ENCODE measurements at places on chromosomes 7 and 10.

DNA sequence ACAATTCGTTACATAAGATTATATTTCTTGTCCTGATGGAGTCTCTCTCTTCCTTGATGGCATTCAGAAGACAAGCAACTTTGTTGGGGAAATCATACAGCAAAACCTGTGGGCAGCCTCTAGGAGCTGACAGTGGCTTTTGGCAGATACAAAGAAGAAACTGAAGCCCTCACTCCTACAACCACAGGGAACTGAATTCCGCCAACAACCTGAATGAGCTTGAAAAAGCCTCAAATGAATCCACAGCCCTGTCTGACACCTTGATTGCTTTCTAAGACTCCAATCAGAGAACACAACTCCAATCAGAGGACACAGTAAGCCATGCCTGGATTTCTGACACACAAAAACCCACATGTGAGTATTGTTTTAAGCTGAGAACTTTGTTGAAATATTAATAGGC, 576.8 kb upstream of the LRRTM3 start:
- no peak for DNase-seq

DNA sequence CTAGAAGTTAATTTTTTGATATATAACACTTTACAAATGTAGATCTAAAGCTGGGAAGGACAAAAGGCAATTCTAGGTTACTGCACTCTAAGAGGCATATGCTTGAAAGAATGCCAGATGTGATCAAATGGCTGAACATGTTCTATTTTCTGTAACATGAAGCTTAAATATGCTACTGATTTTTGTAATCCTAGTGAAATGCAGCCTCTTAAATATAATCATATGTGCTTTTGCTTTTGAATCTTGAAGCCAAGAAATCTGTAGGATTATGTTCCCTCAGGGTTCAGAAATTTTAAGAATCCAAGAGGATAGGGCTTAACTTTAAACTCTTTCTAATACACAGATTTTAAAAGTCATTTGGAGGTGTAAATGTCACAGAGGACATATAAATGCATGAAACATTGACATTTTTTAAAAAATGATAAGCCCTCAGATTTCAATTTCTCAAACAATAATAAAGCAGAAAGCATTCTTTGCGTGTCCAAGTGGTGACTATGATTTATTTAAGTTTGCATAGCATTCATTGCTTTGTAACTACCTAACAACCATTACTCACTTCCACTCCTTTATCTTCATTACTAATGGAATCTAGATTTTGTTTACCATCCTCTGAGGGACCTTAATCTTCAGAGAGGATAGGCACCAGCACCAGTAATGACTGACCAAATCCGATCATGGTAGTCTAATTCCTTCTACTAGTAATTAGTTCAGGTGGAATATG, 170.4 kb downstream of the MAGI2 start:
- no peak for DNase-seq

DNA sequence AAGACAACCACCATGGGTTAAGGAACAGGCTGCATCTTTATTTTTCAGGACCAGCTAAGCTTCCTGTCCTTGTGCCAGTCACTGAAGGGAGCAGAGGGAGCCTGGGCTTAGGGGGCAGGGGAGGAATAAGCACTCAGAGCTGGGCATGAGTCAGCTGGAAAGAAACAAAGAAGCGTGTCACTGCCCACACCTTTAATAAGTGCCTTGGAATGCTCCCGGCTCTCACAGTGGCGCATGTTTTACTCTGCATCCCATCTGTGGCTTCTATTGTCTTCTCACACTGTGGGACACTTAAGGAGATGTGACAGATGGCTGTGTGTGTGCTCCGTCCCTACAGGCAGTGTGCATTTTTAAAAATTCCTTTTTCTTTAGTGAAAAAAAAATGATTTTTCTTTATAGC, 71.7 kb downstream of the MTURN start:
- no peak for DNase-seq

DNA sequence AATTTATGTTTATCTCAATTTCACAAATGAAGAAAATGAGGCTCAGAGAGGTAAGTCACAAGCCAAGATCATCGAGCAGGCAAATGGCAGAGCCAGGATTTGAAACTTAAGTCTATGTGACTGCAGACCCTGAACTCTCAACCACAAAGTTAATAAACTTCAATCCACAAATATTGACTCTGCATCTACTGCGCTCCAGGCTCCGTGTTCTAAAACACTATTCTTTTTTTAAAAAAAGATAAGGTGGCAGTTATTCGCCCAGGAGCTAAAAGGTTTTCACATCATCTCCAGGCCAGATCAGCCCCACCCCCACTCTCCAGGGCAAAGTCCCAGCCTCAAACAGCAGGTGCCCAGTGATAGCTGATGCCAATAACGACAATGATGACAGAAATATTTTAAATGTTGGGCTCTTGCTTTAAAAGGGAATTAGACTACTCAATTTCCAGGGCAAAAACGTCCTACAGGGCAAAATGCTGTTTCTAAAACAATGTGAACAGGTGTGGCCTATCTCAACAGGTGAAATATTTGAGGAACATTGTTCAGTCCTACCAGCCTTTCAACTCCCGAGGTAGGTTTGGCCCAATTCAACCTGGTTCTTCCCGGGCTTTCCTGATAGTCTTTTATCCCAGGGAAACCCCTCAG, 85.2 kb downstream of the SORBS1 start:
- DNase-seq = no peak

DNA sequence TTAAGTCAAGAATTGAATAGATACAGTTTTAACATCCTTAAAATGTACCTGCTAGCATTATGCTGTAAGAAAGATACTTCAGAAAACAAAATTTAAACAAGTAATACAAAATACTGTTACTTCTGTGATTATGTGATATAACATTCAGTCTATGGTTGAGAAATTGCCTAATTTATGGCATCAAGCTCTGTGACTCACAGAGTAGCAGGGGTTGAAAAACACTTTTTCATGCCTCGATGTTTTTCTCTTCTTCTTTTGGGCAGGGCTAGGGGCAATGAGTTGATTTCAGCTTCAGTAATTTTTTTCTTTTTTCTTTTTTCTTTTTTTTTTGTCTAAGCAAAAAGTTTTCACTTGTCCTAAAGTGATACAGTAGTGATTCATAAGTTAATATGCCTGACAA, 209.2 kb downstream of the MBL2 start:
- no peak for DNase-seq

DNA sequence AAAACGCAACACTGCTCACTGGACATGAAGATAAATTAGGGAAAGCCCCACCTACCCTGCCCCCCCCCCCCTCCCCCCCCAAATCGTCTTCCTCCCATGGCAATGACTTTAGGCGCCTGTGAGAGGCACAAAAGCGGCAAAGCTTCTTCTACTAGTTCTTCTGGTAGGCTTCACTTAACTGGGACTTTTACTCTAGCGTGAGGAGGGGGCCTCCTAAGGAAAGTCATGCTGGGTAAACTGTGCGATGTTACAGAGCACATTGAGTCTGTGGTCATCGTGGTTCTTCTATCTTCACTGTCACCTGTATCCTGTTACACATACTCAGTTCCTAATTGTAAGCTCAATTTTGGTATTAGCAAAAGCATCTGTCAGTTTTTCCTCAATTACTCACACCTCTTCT, 25.1 kb downstream of the HSPB1 start:
- no peak for DNase-seq

DNA sequence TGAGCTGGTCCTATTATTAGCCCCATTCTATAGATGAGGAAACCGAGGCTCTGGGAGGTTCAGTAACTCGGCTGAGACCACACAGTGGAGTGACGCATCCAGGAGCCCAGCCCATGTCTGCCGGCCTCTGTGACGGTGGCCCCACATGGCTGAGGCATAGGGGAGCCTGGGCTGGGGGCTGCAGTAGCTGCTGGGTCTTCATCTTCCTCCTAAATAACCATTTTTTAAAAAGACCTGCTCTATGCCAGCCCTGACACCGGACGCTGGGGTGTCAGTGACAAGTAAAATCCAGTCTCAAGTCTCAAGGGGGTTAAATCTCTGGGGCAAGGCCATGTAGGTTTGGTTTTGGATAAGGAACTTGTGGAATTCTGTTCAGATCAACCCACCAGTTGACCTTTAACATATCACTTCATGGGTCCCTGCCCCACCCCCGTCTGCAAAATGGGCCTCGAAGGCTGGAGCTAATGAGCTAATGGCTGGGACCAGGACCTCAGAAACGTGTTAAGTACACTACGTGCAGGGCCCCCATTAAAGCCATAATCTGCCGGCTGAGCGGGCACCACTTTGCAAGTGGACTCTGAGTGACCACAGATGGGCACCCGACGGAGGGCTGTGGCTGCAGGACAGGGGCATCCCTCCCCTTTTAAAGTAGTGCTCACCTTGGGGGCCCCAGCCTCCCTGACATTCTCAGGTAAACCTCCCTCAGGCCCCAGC, 136.5 kb upstream of the UNC5B start:
- no peak for DNase-seq

DNA sequence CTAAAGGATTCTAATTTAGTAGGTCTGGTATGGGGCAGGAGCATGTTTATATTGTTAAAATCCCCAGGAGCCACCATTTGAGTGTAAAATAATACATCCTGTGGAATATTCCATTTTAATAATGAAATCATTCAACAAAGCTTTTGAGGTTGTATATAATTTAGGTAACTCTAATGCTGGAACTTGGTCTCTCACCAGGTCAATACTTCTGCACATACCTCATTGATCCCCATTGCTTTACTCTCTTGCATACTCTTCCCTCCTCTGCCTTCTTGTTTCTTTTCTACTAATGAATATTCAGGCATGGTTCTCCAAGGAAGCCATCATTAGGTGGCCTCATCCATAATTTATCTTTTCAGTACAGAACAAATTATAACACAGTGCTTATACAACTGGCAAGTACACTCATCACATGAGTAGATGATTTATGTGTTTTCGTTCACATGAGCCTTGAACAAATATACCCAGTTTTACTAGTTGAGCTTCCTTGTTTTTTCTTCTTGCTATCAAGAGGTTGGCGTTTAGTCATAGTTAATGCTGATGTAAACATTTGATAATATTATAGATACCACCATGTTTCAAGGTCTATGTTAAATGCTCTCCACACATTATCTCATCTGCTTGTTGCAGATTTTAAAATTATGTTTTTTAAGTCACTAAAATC, 7.2 kb downstream of the PALS2 start:
- DNase-seq = no peak

DNA sequence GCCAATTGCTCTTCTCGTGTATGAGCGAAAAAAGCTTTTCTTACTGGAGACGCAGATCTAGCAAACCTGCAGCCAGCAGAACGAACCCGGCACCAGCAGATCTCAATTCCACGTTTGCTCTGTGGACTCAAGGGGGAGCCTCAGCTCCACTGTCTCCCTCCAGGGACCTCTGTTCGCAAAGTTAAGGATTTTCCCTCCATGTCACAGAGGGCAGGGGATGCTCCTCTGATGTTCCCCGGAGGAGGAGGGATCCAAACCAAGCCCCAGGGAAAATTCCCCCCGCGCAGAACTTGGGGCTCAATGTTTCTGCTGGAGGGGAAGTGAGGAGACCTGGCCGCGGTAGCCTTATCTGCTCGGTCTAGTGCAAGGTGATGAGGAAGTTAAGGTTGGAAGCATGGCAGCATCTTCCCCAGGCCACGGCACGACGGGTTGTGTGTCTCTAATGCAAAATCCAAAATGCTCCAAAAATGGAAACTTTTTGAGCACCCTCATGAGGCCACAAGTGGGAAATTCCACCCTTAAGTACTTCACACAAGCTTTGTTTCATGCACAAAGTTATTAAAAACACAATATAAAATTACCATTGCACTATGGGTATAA, 9.0 kb downstream of the IQCE start:
- no peak for DNase-seq

Data from CD4-positive, alpha-beta T cell treated with Interleukin-6 at 100 ng/mL for 8 hours (primary cell).